ENCODE measurements at places on chromosomes 11 and 22.
A peak's percentile ranks its signal among the peaks of the same experiment; 100 is the strongest.

- ATAC-seq, result no peak
These were observed 41.7 kb downstream of the CCDC83 start for GRCh38 chr11:85896876-85897275.

DNA sequence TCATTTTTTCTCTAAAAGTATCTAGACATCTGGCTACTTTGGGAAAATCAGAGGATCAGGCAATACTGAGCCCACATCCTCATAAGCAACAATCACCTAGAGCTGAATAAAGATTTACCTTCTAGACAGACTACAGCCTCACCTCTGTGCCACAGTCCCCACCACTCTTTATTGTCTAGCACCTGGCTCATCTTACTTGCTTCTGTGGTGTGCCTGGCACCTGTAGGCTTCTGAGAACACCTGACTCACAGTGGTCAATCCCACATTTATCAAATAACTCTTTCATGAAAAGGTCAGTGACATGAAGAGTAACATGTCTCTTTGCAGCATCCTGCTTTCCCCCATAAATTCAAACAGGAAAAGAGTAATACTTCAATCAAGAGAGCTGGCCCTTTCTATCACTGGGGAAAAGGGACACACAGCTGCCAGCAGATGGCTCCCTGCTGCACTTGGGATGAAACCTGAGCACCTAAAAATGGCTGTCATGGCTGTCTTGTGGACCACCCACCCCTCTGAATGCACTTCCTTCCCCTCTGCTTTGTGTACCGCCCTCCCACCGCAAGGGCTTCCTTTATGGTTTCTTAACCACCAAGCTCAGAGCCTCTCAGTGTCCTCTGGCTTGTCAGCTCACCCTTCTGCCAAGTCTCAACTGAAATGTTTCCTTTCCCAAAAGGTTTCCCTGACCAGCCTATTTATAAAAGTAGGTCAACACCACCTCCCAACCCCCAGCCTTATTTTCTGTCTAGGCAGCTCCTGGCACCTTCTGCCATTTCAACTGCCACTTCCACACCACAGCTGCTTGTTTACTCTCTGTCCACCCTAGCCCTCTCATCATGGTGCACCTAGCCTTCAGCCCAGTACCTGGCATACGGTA lies 9.3 kb downstream of the TFIP11 start:
- peak; percentile 30 for ATAC-seq

- peak; percentile 46 for ATAC-seq
These were observed 48.8 kb upstream of the CD44 start for GRCh38 chr11:35090125-35090524.

DNA sequence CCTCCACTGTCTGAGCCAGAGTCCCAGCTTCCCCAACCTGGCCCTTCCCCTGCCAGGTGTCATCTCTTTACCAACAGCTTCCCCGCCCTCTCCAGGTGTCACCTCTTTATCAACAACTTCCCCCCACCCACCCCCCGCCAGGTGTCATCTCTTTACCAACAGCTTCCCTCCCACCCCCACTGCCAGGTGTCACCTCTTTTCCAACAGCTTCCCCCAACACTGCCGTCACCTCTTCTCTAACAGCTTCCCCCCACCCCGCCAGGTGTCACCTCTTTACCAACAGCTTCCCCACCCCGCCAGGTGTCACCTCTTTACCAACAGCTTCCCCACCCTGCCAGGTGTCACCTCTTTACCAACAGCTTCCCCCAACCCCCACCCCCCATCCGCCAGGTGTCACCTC lies 29.8 kb upstream of the TTLL12 start:
- no peak for ATAC-seq

- no peak for ATAC-seq
These were observed 1.9 kb downstream of the BMAL1 start for GRCh38 chr11:13279487-13279834.

DNA sequence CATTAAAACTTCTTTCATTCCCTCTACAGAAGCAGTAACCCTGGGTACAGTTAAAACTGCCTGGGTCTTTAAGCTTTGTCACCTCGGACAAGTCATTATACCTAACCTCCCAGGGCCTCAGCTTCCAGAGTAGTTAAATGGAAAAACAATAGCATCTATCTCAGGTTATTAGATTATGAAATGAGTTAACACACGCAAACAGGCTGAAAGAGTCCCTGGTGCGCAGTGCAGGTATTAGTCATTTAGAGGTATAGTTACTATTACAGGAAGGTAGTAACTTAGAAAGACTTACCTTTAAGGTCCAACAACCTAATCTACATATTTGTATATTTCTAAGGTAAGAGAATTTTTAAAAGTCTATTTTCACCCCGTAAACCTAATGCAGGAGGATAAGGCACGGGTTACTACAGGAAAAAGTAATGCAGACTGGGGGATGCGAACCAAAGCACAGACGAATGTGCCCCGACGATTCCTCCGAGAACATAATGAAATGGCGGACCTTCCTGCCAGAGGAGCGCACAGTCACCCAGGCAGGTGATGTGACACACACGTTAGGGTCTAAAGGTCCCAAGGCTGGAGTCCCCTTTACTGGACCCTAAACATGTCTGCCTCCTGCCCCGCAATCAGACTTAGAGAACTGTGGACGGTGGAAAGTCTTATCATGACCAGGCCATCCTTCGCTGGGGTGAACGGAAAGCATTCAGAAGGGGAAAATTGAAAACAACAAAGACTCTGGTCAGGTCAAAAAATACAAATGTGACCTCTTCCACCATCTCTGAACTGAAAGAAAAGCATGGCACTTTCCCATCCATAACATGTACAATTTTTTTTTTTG lies 1.3 kb downstream of the NAP1L4 start:
- no peak for ATAC-seq

- no peak for ATAC-seq
These were observed 637.5 kb upstream of the FAT3 start for GRCh38 chr11:91587131-91587530.

GRCh38 chr22:43796567-43796966 lies 15.5 kb downstream of the EFCAB6 start:
- ATAC-seq, result no peak

DNA sequence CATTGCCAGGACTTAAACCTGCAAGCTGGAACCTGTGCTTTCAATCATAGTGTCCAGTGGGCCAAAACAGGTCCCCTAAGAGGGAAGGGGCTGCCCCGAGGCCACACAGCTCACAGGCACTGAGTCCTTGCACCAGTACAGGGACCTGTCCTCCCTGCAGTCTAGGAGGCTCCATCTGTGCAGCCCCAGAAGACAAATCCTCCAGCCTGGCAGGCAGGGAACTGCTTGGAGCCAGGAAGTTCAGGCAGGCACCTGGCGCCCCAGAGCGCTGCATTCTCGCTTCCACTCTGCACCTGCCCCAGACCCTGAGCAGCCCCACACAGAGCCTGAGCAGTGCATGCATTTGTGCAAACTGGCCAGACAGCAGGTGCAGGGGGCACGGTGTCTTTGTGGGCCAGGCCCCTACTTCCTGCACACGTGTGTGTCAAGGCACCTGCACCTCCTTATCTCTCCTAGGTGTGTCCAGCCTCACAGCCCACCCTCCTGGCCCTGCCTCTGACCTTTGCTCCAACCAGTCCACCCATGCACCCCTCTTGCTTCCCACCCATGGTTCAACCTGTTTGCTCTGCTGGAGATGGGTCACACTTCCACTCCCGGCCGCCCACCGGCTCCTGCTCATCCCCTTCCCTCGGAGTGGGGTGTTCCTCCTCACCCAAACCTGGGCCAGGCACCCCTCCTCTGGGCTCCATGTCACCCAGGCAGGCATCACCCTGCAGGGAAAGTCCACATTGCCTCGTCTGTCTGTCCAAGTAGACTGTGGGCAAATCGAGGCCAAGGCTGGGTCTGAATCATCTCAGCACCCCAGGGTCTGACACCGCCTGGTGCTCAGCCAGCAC lies 19.0 kb downstream of the LINC01488 start:
- ATAC-seq, result peak; percentile 8

GRCh38 chr11:110053848-110054414 lies 39.3 kb upstream of the ZC3H12C start:
- no peak for ATAC-seq

- no peak for ATAC-seq
These were observed 55.1 kb downstream of the C11orf58 start for GRCh38 chr11:16793511-16793910.

- ATAC-seq, result no peak
These were observed 57.5 kb downstream of the RPUSD4 start for GRCh38 chr11:126153972-126154371.

DNA sequence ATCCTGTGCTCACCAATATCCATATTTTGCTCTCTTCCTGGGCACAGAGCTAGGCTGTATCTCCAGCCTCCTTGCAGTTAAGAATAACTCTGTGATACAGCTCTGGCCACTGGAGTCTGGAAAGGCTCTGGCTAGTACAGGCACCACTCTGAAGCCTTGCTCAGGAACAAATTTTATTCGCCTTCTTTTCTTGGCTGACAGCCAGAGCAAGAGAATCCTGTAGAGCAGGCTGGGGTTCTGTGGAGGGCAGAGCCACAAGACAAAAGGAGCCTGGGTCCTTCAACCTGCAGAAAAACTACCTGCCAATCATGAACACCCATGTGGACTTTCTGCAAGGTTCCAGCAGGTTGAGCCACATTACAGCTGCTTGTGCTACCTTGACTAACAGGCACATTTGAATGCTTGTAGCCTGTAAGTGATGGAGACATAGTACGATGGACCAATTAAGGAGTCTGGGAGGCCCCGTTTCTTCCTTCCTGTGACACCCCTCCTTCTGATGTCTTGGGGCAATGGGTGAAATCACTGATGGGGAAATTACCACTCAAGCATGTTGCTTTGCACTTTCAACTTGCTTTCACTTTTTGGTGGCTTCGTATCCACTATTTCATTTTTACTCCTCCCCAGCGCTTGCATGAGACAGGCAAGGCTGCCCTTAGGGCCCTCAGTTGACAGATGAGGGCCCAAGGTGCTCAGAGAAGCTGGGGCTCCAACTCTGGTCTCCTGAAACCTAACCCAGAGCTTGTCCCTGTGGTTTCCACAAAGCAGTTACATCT lies 267.2 kb upstream of the SYN3 start:
- peak; percentile 71 for ATAC-seq

DNA sequence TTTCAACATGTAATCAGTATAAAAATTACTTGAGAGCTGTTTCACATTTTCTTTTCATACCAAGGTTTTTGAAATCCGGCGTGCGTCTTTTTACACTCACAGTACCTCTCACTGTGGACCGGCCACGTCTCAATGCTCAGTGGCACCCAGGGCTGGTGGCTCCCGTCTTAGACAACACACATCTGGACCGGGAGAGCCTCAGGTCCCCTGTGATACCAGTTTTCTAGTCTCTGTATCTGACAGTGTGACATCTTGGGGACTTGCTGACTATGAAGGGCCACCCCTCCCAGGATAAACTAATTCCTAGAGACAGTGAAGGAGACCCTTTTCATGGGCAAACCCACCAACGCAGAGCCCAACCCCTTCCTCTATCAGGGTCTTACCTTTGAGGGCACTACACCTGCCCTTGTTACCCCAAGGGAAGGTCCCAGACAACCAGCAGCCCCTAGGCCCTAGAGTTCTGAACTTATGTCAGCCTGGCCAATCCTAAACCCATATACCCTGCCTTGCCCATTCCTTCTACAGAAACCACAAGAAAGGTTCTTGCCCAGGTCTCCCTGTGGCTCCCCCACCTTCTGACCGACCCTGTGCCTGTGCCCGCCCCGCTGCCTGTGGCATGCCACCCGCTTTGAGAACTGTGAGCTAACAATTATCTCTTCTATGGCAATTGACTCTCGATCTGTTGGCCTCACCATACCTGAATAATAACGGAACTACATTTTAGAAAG lies 6.1 kb upstream of the ASCL2 start:
- ATAC-seq, result no peak

- no peak for ATAC-seq
These were observed 22.1 kb upstream of the MGAT3 start for GRCh38 chr22:39434721-39435120.

- ATAC-seq, result no peak
These were observed 536.5 kb downstream of the NTM start for GRCh38 chr11:131906963-131907362.

GRCh38 chr11:125799808-125800207 lies 11.9 kb downstream of the PATE3 start:
- no peak for ATAC-seq

DNA sequence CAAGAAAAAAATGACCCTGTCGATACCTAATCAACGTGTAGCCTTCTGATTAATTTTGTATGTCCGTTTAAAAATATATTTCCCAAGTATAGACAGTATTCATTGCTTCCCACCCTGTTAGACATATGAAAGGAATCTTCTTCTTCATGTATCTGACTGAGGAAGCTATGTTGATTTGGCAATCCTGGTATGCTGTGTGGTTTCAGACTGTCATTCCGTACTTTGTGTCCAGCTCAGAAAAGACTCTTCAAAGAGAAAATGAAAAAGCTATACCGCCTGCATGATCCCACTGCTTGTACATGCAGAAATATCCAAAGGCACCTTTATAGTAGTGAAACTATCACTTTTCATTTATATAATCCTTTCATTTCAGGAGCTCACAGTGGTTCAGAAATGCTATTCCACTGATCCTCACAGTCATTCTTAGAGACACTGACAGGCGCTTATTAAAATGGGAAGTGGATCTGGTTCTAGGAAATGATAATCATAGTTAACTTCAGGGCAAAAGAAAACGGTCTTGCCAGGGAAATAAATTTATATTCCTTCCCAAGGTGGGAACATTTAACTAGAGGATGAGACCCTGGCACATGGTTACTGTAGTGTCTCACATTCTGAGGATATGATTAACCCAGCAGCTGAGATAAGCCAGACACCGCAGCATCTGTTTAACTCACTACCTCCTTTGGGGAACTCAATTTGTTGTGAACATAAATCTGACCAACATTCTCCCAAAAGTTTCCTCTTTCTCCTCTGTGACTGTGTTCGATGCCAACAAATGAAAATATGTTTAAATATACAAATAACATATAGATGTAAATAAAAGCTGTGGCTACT lies 599.2 kb upstream of the LUZP2 start:
- ATAC-seq, result no peak

DNA sequence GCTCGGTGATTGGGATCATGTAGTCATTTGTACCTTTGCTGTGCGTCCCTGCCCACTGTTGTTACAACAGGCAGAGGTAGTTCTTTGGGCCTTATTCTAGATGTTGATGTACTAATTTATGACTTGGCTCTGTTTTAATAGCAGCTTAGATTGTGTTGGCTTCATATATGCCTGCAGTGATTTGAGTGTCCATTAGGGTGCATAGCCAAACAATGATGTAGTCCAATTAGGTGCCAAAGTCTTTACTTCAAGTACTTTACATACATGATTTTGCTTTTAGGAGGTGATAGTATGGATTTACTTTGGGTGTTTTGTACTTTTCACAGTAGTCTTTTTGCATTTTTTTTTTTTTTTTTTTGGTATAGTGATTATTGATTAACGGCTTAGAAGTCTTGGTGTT lies 46.4 kb downstream of the PPP6R3 start:
- no peak for ATAC-seq

- no peak for ATAC-seq
These were observed 209.2 kb upstream of the SEZ6L start for GRCh38 chr22:25959818-25960774.

GRCh38 chr11:43872995-43873394 lies 7.6 kb upstream of the ALKBH3 start:
- no peak for ATAC-seq

- ATAC-seq, result no peak
These were observed 31.3 kb upstream of the GNB1L start for GRCh38 chr22:19885841-19886592.

DNA sequence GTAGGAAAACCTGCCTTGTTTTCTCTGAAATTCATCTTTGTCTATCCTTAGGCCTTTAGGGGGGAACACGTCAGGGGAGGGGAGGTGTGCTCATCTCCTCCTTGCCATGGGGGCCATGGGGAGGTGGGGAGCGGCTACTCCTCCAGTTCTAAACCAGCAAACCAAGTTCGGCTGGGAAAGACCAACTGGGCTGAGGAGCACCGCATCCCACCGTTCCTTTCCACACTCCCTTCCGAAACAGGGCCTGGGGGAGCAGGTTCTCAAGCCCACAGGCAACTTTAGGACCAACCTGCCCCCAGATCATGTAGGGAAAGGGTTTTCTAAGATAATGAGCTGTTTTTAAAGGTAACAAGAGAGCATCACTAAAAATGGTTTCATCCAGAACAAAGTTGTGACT lies 77.5 kb upstream of the PITPNB start:
- no peak for ATAC-seq

All from esophagus mucosa (tissue), 1 donor.